Regular cardiac myocyte (primary cell): ENCODE measurements at places on chromosomes 11 and 22. TPM values are rescaled to one million over a fixed set of nuclear protein-coding genes. Genes with fewer than 3 reads are reported as not detected.

MLC1 gene
- 0.38 and 2.8 TPM in 2 replicates for total RNA-seq

SEPTIN5 gene
- total RNA-seq, result 12.1 and 39.2 TPM in 2 replicates

APOL4 gene
- total RNA-seq, result 0.38 and 1.4 TPM in 2 replicates

C1QTNF5 gene
- total RNA-seq, result 1.5 and 11.0 TPM in 2 replicates

RIBC2 gene
- 0.28 and 3.1 TPM in 2 replicates for total RNA-seq

PHOX2A gene
- not detected in 2 replicates for total RNA-seq

AGBL2 gene
- 0.58 and 1.1 TPM in 2 replicates for total RNA-seq

ZNF280B gene
- 0.56 and 0.58 TPM in 2 replicates for total RNA-seq

WT1 gene
- 0.28 and 0.38 TPM in 2 replicates for total RNA-seq

CST6 gene
- total RNA-seq, result 0.38 and 0.56 TPM in 2 replicates

C22orf42 gene
- not detected in 2 replicates for total RNA-seq

MMP8 gene
- total RNA-seq, result under 0.01 TPM in 1 of 2 replicates, not detected in the other

CARD18 gene
- not detected in 2 replicates for total RNA-seq

GRM5 gene
- under 0.01 TPM in 1 of 2 replicates, not detected in the other for total RNA-seq

KCNJ11 gene
- under 0.01 TPM in 1 of 2 replicates, not detected in the other for total RNA-seq

CRY2 gene
- total RNA-seq, result 10.2 and 13.8 TPM in 2 replicates

SNAP29 gene
- total RNA-seq, result 6.2 and 7.1 TPM in 2 replicates

NAA40 gene
- total RNA-seq, result 5.9 and 10.9 TPM in 2 replicates

OR52M1 gene
- not detected in 2 replicates for total RNA-seq

CCDC73 gene
- total RNA-seq, result not detected in 2 replicates

ABCC8 gene
- not detected in 2 replicates for total RNA-seq

DEPDC5 gene
- 8.2 TPM in 2 replicates for total RNA-seq

MS4A7 gene
- total RNA-seq, result not detected in 2 replicates

RFPL1 gene
- total RNA-seq, result not detected in 2 replicates

CHKA gene
- total RNA-seq, result 4.6 and 4.8 TPM in 2 replicates

BDNF gene
- total RNA-seq, result 42.4 and 48.2 TPM in 2 replicates

A4GALT gene
- total RNA-seq, result 19.2 and 20.9 TPM in 2 replicates

DEUP1 gene
- total RNA-seq, result not detected in 2 replicates

KRTAP5-11 gene
- total RNA-seq, result not detected in 2 replicates

CHRM1 gene
- total RNA-seq, result not detected in 2 replicates

IL17RA gene
- total RNA-seq, result 6.5 and 7.1 TPM in 2 replicates

TRIM51 gene
- total RNA-seq, result not detected in 2 replicates

VSIG10L2 gene
- total RNA-seq, result not detected in 2 replicates
